ENCODE measurements at places on chromosomes 7 and 10.

GRCh38 chr10:11655836-11656235 is 44.4 kb upstream of the USP6NL start:
- DNase-seq, result no peak

- no peak for DNase-seq
Observed at GRCh38 chr7:107322015-107322414, 147.8 kb upstream of the GPR22 start.

DNA sequence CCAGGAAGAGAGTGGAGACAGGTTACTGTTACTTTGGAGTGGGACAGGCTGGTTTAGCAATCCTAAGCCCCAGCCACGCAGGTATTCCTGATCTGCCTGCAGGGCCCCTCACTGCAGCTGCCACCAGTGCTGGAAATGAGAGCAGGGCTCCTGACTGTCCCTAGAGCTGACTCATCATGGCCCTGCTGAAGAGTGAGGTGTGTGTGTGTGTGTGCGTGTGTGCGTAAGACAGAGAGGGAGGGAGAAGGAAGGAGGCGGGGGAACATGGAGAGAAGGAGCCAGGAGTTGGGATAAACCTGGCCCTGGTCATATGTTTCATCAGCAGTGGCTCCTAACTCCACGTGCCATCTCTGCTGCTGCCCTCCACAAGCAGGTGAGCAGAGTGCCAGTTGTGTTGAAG is 3.6 kb downstream of the FOXI2 start:
- DNase-seq, result no peak

DNA sequence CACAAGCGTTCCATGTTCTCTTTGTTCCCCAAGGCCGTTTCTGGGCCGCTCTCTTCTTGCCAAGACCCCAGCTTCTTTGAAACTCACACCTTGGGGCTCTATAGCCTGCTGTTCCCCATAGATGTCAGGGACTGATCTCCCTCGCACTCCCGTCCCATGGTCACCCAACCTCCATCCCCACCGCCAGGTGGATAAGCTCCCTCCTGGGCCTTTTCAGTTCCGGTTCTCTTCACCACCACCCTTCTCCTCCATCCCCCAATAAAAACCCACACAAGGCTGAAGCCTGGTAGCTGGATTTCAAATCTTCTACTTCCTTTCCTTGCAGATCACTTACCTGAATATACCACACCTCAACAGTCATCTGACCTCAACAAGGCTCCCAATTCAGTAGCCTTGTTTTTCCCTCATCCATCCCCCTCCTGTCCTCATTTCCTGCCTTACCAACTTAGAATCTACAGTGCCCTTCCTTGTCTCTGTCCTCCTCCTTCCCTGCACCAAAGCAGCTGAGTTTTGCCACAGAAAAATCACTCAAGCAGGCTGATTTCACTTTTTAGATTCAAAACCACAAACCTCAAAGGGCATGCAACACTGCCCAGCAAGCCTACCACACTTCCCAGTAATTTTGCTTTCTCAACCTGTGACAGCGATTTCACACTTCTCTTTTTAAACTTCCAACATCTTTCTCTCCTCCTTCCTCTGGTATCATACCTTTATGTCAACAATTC is 7.7 kb downstream of the SLC37A3 start:
- DNase-seq, result no peak

- no peak for DNase-seq
Observed at GRCh38 chr10:132480356-132480755, 57.2 kb upstream of the INPP5A start.

GRCh38 chr7:99505324-99505662 is 831 bp downstream of the ZKSCAN5 start:
- no peak for DNase-seq

DNA sequence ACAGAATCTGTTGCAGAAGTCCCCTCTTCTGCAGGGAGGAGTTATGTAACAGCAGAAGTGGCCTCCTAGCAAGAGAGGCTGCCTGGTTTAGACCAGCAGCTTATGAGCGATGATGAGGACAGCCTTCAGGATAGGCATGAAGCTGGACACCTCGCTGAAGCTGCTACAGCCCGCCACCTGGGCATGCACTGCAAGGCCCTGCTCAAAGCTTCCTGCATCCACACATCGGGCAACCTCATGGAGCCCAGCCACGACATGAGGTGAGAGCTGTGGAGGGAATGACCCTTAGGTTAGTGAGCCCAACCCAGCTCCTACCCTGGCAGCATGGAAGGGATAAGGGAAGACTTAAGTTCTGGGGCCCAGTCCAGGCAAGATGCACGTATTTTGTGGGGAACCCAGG is 24.7 kb downstream of the WNT8B start:
- no peak for DNase-seq
